ENCODE measurements at places on chromosomes 3 and 15. TPM values are rescaled to one million over a fixed set of nuclear protein-coding genes. Genes with fewer than 3 reads are reported as not detected.

- DNase-seq, result no peak
Observed at GRCh38 chr15:79307251-79307650, 3.7 kb upstream of the TMED3 start.

- DNase-seq, result no peak
Observed at GRCh38 chr3:94225148-94225865, 162.4 kb downstream of the NSUN3 start.

Gene ITGA11
- polyA plus RNA-seq, result not detected

Gene PARP14
- polyA plus RNA-seq, result 9.2 TPM
